Cortex of kidney (tissue), 1 donor: ENCODE measurements at places on chromosomes 5 and 9.

- no peak for DNase-seq
Observed at GRCh38 chr9:133928248-133928764, 63.8 kb downstream of the VAV2 start.

DNA sequence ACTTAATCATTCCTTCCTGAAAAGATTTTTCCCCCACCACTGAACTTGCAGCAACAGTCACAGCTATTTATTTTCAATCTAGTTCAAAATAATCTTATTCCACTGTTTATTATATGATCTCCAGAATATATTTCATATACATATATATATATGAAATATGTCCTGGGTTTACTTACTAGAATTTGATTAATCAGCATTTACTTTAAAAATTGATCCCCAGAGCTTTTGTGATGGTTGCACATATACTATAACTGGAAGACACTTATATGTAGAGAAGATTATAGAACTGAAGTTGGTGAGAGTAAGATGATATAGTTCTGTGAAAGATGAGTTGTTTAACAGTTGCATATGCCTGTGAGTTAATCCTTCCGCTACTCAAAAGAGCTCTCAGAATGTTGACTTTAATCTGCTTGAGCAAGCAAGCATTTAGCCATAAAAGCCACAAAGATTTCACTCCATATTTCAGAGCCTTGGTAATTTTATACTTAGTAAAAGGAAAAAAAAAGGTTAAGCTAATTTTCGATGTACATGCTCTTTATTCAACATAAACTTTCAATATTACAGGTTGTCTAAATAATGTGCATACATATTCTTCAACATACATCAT is 399.3 kb upstream of the CDH9 start:
- no peak for DNase-seq

DNA sequence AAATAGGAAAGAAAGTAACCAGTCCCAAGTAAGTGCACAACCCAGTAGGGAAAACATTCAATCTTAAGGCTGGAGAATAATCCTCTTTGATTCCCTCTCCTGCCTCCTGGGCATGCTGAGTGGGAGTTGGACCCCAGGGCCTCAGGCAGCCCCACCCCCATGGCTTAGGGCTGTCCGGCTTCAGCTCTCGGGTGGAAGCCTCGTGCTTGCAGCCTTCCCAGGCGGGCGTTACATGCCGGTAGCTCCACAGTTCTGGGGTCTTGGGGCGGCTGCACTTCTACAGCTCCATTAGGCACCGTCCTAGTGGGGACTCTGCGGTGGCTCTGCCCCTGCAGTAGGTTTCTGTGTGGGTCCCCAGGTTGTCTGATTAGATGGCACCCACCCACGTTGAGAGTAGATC is 10.1 kb downstream of the GLIPR2 start:
- no peak for DNase-seq

GRCh38 chr9:16721972-16722371 is 148.5 kb downstream of the BNC2 start:
- DNase-seq: no peak

GRCh38 chr9:78707481-78707991 is 410.6 kb downstream of the PSAT1 start:
- DNase-seq: no peak

DNA sequence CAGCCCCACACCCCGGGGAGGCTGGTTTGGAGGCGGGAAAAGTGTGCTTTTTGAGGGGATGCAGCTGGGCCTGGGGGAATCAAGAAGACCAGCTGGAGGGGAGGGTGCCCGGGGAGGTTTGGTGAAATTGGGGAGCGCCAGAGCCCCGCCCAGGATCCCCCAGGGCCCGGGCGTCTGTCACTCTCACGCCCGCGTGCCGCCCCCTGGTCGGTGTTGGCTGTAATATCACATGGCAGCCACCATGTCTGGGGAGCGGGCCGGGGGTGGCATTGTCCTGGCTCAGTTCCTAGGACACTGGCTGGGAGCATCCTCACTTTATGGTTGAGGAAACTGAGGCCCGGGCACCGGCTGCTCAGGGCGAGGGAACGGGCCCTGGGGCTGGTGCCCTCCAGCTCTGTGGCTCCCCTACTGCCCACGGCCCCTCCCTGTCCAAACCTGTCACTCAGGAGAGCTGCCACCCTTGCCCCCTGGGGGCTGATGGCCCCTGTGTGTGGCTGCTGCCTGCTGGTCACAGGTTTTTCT is 27.5 kb downstream of the ASS1 start:
- DNase-seq: no peak

DNA sequence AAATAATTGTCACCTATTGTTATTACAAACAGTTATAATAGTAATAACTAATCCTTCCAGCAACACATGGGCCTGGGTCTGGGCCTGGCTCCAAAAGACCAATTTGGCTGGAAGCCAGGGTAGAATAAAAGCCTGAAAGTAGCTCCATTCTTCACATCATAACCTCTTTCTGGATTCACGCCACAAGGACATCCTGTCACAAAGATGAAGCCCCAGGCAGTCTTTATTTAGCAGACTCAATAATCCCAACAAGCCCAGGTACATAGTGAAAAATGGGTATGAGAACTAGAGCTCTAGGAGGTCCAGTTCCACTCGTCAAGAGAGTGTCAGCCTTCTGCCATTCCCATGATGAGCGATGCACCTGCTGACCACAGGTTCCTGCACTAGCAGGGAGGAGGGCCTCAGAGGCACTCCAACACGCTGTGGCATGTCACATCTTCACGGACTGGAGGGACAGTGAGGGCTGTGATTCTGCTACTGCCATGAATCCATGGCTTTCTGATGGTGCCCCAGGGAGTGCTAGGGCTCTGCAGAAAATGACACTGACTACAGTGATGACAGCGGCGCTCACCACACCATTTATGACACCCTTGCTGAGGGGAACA is 124.9 kb downstream of the SPOCK1 start:
- DNase-seq: no peak
